ENCODE measurements at places on chromosomes 7 and 10.
A peak's percentile ranks its signal among the peaks of the same experiment; 100 is the strongest.

- no peak for DNase-seq
Observed at GRCh38 chr10:124561206-124561605, 99.6 kb downstream of the LHPP start.

- DNase-seq = peak; percentile 27
Observed at GRCh38 chr7:52565974-52566373, 469.5 kb upstream of the POM121L12 start.

DNA sequence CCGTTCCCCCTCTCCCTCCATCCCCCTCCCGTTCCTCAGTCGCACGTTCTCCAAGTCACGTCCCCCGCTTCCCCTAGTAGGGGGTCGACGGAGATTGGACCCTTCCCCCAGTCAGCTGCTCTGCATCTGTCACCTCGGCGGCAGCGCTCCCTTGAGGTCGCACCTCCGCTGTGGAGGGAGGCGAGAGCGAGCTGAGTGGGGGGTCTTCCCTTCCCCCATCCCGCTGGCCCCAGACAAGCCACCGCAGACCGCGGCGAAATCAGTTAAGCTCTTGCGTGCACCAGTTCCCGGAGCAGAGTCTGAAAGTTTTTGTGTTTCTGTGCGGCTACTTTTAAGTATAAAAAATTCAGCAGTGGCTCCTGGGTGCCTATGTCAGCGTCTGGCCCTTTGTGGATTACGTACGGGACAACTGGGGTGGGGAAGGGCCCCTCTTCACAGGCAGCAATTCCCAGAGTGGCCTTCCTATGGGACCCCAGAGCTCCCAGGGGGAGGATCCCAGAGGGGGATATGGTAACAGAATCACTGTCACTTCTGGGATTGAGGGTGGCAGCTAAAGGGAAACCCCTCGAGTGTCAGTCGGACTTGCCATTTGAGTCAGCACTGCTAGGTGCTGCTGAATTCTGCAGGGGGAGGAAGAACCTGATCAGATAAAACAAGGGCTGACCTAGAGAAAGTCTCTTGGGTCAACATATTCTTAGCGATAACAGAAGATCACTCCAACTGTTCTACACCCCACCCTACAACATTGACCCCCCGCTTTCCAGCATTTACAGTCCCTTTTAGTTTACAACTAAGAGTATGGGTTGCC is 12.5 kb upstream of the DDIT4 start:
- DNase-seq = peak; percentile 57

DNA sequence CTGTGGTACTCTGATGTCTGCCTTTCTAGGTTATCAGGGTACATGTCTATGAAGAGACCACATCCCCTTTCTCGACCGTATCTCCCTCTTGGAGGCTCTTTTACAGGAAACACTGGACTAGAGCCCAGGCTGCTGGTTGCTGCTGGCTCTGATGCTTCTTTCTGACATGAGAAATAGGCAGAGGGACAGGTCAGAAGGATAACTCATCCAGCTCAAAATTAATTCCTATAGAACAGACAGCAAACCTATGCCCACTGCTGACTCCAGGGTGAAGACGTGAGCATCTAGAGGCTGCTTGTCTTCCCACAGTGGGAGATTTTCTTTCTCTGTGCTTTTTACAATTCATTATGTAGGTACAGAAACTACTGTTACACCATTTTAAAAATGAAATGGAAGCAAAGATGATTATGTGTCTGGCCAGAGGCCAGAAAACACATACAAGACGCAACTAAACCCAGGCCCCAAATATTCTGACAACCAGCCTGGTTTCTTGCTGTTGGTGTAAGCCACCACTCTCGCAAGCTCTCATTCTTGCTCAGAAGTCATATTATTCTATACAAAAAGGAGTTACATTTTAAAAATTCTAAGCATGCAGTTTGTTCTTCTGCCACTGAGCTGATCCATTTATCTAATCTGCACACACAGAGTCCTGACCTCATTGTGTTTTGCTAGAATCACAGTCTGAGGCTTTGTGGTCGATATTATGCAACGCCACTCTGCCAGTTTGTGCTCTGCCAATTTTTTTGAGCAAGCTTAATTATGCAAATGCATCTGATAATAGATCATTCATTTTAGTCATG is 424.3 kb downstream of the KIF20B start:
- DNase-seq = no peak

- peak; percentile 6 for DNase-seq
Observed at GRCh38 chr10:70912556-70912955, 24.2 kb upstream of the PCBD1 start.

GRCh38 chr7:106858618-106859532 is 6.2 kb upstream of the PIK3CG start:
- DNase-seq = peak; percentile 61

GRCh38 chr10:78577712-78578111 is 491.1 kb upstream of the ZMIZ1 start:
- no peak for DNase-seq

- no peak for DNase-seq
Observed at GRCh38 chr7:150520145-150520544, 5.5 kb downstream of the GIMAP7 start.

GRCh38 chr7:15647309-15647708 is 39.2 kb downstream of the MEOX2 start:
- DNase-seq = no peak

DNA sequence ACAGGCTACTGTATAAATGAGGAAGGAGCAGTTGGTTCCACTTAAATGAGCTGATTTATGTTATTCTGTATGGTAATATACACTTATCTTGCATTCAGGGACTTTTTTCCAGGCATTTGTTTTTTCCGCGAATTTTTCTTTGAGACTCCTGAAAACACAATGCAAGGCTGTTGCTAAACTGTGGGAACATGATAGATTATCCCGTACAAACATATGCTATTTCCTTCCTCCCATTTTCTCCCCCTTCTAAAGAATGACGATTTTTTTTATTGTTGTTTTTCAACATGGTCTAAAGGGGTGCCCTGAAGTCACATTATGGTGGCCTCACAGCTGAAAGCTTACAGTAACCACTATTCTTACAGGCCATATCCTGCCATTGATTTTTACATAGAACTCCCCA is 523.9 kb upstream of the NRP1 start:
- DNase-seq = no peak

- no peak for DNase-seq
Observed at GRCh38 chr7:67983486-67983885, 986.9 kb downstream of the TYW1 start.

DNA sequence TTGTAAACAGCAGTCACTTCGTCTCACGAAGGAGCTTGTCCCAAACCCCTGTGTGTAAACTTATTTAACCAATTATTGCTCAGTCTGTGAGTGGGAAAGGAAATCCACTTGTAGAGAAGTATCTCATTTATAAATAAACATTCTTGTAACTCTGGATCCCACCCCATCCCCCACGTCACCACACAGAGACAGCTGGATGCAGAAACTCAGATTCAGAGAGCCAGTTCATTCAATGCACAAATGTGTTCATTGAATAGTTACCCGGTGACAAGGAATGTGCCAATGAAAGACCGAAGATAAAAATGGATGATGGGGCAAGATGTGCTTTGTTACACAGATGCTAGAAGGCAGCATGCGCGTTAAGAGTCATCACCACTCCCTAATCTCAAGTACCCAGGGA is 8.3 kb upstream of the OCM start:
- DNase-seq = no peak

DNA sequence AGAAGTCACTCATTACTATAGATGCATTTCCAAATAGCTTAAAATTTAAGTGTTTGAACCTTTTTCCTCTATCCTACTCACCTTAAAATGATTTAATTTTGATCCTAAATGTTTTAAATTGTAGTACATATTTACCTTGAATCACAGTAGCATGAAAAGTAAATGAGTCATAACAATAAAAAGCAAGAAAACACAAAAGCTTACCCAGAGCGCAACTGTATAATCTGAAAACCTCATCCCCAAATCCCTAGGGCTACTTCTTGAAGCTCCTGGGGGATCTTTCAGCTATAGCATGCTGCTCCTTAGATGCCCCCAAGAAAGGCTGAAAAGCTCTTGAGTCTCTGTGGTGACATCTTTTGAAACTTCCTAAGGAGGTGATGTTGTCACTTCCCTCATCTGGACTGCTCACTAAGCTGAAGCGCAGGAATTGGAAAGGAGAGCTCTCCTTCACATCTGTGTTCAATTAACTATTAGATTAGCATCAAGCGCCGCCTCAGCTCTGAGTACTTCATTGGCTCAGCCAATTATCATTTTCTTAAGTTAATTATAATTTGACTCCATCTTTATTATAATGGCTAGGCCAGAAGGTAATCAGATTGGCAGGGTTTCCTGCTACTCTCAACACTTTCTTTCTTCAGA is 60.2 kb downstream of the SEMA3E start:
- DNase-seq = peak; percentile 36

DNA sequence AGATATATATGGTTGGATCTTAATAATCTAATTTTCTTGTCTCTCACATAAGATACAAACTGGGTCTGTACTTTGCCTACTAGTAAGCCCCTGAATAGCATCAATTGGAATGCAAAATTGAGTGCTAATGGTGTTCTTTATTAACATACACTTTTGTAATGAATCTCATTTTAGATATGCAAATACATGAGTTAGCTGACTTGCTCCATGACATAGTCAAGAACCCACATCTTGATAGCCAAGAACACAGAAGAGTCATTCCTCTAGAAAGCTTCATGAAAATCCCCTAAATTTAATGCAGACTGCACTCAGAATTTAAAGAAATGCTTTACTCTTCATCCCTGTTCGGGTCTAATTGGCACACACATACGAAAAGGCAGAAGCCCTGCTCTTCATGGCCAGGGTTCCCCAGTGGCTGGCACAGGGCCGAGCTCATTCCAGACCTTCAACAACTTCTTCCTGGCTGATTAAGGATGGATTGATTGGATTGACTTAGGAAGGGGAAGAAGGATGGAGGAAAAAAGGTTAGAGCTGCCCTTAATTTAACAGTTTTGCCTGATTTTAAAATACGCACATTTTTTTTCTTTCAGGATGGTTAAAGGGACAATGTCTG is 431.1 kb upstream of the KLF6 start:
- DNase-seq = no peak

- peak; percentile 40 for DNase-seq
Observed at GRCh38 chr10:35447693-35448407, 111.5 kb downstream of the CCNY start.

DNA sequence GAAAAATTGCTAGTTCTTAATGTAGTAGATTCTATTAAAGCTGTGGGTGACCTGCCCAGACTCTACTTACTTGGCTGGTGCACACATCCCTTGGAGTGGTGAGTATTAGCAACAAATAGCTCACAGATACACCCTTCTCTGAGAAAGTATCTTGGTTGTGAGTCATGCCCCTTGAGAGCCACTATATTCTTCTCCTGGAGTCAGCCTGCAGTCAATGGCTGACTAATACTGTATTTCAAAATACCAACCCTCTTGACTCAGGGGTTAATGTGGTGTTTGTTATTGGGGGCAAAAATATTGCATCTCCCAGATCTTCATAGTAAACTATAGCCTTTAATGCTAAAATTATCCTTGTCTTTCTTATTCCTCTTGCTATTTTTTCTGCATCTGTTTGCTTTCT is 354.9 kb downstream of the BMPER start:
- no peak for DNase-seq

GRCh38 chr10:126124668-126125349 is 228.4 kb downstream of the FANK1 start:
- no peak for DNase-seq

DNA sequence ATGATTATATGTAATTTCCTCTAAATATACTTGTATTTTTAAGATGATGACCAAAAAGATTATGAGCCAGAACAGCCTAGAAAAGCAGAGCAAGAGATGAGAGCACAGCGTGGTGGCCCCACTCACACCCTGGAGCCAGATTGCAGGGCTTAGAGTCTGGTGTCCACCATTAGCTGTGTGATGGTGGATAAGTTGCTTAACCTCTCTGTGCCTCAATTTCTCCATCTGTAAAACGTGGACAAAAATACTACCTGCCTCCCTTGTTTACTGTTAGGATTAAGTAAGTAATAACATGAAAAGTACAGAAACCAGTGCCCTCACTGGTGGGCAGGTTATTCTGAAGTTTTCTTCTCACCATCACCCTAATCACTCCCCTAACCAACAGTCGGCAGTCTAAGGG is 212.3 kb downstream of the COBL start:
- DNase-seq = no peak

- no peak for DNase-seq
Observed at GRCh38 chr10:14124941-14125340, 205.8 kb downstream of the FRMD4A start.

- DNase-seq = peak; percentile 2
Observed at GRCh38 chr10:19640566-19641263, 175.5 kb upstream of the PLXDC2 start.

DNA sequence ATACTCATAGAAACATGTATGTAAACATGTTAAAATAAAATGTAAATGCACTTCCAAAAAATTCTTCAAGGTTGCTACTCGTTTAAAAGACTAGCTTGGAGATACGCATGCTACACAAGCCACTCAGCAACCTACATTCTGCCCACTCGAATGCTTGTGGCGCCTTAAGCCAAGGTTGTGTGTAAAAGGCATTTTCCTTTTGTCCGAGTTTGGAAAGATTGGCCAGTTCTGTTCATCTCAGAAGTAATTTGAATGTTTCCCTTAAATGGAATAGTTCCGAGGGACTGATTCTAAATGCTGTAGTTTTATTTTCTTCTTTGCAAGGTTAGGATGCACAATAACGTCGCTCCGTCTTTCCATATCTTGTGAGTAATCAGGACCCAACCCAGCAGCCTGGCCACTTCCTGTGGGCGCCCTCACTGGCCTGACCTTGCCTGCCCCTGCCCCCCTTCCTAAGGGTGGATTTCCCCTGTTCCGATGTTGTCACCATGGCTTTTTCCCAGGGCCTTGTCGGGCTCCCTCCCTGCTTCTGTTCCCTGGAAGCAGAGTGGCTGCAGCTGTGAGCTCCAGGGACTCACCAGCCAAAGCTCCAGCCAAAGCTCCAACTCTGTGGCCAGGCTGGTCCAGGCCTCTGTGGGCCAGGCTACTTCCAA is 70.6 kb downstream of the PTPRE start:
- DNase-seq = peak; percentile 72

DNA sequence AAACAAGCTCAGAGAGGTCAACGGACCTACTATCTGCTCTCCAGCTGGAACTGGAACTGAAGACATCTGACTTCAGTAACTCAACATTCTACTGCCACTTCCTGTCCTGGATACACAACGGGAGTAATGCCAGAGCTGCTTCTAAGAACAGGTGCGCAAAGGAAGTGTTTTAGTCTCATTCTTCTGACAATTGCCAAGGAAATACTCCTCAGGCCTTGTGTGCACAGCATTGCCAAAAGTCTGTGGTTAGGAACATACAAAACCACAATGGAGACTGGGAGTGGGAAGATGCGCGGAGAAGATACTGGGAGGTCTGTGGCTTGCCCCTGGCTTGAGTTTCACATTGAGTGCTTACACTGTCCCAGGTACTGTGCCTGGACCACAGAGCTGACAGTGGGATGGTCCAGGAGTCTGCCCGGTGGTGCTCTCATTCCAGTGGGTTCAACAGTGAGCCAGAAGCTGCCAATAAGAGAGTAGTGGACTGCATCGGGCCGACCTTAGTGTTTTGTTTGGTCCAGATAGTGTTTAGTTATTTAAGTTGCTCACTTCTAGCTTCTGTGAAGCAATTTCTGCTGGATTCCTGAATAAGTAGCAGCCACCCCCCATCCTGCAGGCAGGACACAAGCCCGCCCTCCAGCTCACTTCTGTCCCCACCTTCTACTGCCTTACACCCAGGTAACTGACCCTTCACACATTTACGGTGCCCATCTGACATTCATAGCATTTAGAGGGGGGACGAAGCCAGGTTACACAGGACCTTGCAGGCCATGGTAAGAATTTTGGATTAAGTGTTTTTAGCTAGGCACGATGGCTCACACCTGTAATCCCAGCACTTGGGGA is 10.3 kb downstream of the TBL2 start:
- no peak for DNase-seq

All from SK-N-SH (cell line).